ENCODE measurements at places on chromosomes 11 and 22. TPM values are rescaled to one million over a fixed set of nuclear protein-coding genes. Genes with fewer than 3 reads are reported as not detected.

TMPRSS6 gene
- not detected for total RNA-seq

UBQLNL gene
- total RNA-seq = 0.19 TPM

YPEL4 gene
- 0.71 TPM for total RNA-seq

RIMBP3C gene
- total RNA-seq = 0.26 TPM

SPI1 gene
- total RNA-seq = 74.7 TPM

ZDHHC5 gene
- 65.4 TPM for total RNA-seq

ST14 gene
- total RNA-seq = 13.3 TPM

GAB4 gene
- total RNA-seq = not detected

APOL3 gene
- total RNA-seq = 66.8 TPM

TTC17 gene
- 69.3 TPM for total RNA-seq

SLC35F2 gene
- total RNA-seq = 3.2 TPM

MFRP gene
- not detected for total RNA-seq

MPEG1 gene
- 71.5 TPM for total RNA-seq

FGF4 gene
- total RNA-seq = not detected

UPB1 gene
- 0.32 TPM for total RNA-seq

CENPM gene
- not detected for total RNA-seq

C22orf31 gene
- total RNA-seq = not detected

GRIK4 gene
- total RNA-seq = 0.10 TPM

LRRC51 gene
- total RNA-seq = 7.0 TPM

NRXN2 gene
- total RNA-seq = 8.8 TPM

PDE2A gene
- 125 TPM for total RNA-seq

P4HA3 gene
- total RNA-seq = 1.0 TPM

RAB38 gene
- 3.5 TPM for total RNA-seq

SYT7 gene
- 2.4 TPM for total RNA-seq

LRRC32 gene
- total RNA-seq = 136 TPM

P2RY2 gene
- 1.4 TPM for total RNA-seq
